Hair follicle dermal papilla cell (primary cell): ENCODE measurements at places on chromosomes 5 and 9. TPM values are rescaled to one million over a fixed set of nuclear protein-coding genes. Genes with fewer than 3 reads are reported as not detected.

ABO gene
- not detected in 2 replicates for total RNA-seq

PLPP7 gene
- total RNA-seq, result 9.2 and 10.6 TPM in 2 replicates

LHX3 gene
- not detected in 2 replicates for total RNA-seq

PIP5K1B gene
- total RNA-seq, result not detected in 2 replicates

NRARP gene
- total RNA-seq, result not detected in 2 replicates

CDC20B gene
- under 0.01 TPM in 1 of 2 replicates, not detected in the other for total RNA-seq

PDE8B gene
- under 0.01 TPM in 2 replicates for total RNA-seq

GABBR2 gene
- total RNA-seq, result 0.81 and 2.9 TPM in 2 replicates

ARID3C gene
- total RNA-seq, result 0.12 and 0.32 TPM in 2 replicates

FAM78A gene
- 0.49 and 0.73 TPM in 2 replicates for total RNA-seq

PKN3 gene
- total RNA-seq, result 2.4 and 3.6 TPM in 2 replicates

CTSV gene
- total RNA-seq, result 0.32 TPM in 1 of 2 replicates, not detected in the other

KCNN2 gene
- total RNA-seq, result under 0.01 TPM in 1 of 2 replicates, not detected in the other

CCL28 gene
- total RNA-seq, result 6.0 and 6.7 TPM in 2 replicates

RFESD gene
- total RNA-seq, result 1.5 and 1.7 TPM in 2 replicates

CATSPER3 gene
- not detected in 2 replicates for total RNA-seq

CAMK4 gene
- 3.7 and 4.0 TPM in 2 replicates for total RNA-seq

PAPPA gene
- total RNA-seq, result 165 and 230 TPM in 2 replicates

DDX31 gene
- total RNA-seq, result 17.2 and 18.0 TPM in 2 replicates

SLC25A48 gene
- total RNA-seq, result not detected in 2 replicates

AIF1L gene
- 0.16 and 0.85 TPM in 2 replicates for total RNA-seq

TYRP1 gene
- 1.1 TPM in 1 of 2 replicates, not detected in the other for total RNA-seq

SPAG8 gene
- total RNA-seq, result 0.49 and 2.1 TPM in 2 replicates

CCL27 gene
- not detected in 2 replicates for total RNA-seq

C5orf34 gene
- 1.2 and 1.8 TPM in 2 replicates for total RNA-seq

LECT2 gene
- not detected in 2 replicates for total RNA-seq

KIF27 gene
- total RNA-seq, result 3.9 TPM in 2 replicates

SHOC1 gene
- total RNA-seq, result under 0.01 TPM in 1 of 2 replicates, not detected in the other

MYMK gene
- not detected in 2 replicates for total RNA-seq

LHX2 gene
- total RNA-seq, result 0.16 TPM in 1 of 2 replicates, not detected in the other

PCDHB8 gene
- 1.2 and 1.5 TPM in 2 replicates for total RNA-seq

RANBP3L gene
- 2.3 and 2.7 TPM in 2 replicates for total RNA-seq

ARSI gene
- 9.4 and 12.0 TPM in 2 replicates for total RNA-seq

GABRA6 gene
- total RNA-seq, result not detected in 2 replicates

CARTPT gene
- not detected in 2 replicates for total RNA-seq

ACTBL2 gene
- not detected in 2 replicates for total RNA-seq

SNCAIP gene
- 0.61 and 0.65 TPM in 2 replicates for total RNA-seq

PLEKHG4B gene
- total RNA-seq, result 0.16 and 0.36 TPM in 2 replicates
